ENCODE measurements at places on chromosomes 7 and 10.

GRCh38 chr7:95933618-95934017 lies 161.3 kb downstream of the DYNC1I1 start:
- no peak for DNase-seq

DNA sequence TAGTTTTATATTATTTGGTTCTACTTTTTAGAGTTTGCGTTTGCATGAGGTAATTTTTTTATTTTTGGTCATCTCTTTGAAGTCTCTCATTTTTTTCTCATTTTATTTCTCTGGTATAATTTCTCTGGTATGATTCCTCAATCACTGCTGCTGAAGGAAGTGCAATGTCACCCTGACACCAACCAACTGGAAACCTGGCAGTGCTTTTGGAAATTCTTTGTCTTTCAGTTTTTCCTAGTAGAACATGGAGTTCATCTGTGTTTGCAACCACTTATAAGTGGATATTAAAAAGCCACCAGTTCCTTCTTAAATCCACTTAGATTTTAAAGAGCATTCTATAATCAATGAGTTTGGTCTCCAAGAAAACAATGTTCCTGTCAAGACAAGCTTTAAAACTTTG lies 291.8 kb downstream of the PRKG1 start:
- DNase-seq: no peak

- no peak for DNase-seq
Measured at GRCh38 chr7:124724507-124725192, 40.9 kb downstream of the GPR37 start.

GRCh38 chr10:59333701-59334100 lies 28.6 kb downstream of the FAM13C start:
- no peak for DNase-seq

GRCh38 chr7:91330866-91331265 lies 66.6 kb downstream of the FZD1 start:
- no peak for DNase-seq

DNA sequence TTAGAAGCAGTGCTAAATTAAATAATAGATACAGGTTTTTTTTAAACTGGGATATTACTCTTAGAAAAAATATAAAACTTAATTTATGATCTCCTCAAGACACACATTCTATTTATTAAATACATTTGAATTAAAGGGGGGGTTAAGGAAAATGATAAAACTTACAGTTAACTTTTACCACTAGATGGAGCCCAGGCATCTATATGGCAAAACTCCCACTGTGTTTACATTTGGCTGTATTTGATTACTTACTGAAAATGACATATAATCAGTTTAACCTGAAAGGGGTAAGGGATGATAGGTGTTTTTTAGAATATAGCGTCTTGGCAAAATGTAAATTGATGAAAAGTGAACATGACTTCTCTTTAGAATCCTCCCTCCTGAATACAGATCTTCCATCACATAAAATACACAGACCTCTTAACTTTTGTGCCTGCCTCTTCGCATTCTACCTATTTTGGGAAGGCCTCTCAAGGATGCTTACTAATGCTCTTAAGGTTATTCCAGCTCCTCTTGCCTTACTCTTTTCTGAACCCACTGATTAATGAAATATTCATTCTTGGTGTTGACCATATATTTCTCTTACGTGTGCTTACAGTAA lies 235.7 kb downstream of the AGMO start:
- no peak for DNase-seq

- DNase-seq: no peak
Measured at GRCh38 chr10:29617880-29618340, 16.9 kb downstream of the SVIL start.

- DNase-seq: no peak
Measured at GRCh38 chr10:101558671-101559595, 29.1 kb downstream of the POLL start.

- DNase-seq: no peak
Measured at GRCh38 chr10:48536156-48536500, 68.7 kb downstream of the ARHGAP22 start.

GRCh38 chr10:125097409-125098070 lies 62.8 kb downstream of the CTBP2 start:
- DNase-seq: peak; percentile 12

DNA sequence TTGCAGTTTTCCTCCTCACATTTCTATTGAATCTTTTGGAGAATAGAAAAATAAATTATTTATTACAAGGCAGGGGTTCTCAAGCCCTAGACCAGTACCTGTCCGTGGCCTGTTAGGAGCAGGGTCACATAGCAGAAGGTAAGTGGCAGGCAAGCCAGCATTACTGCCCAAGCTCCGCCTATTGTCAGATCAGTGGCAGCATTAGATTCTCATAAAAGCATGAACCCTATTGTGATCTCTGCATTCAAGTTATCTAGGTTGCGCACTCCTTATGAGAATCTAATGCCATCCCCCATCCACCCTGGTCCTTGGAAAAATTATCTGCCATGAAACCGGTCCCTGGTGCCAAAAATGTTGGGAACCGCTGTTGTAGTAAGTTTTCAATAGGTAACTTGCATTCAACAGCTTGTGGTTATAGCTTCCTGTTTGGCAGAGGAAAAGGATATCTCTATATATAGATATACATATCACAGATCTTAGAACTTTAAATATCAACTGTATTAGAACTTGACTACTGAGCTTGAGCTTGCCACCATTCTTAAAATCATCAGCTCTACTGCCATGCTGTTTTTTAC lies 165.1 kb downstream of the AHR start:
- no peak for DNase-seq

GRCh38 chr7:21261627-21262594 lies 166.0 kb upstream of the SP4 start:
- DNase-seq: no peak

DNA sequence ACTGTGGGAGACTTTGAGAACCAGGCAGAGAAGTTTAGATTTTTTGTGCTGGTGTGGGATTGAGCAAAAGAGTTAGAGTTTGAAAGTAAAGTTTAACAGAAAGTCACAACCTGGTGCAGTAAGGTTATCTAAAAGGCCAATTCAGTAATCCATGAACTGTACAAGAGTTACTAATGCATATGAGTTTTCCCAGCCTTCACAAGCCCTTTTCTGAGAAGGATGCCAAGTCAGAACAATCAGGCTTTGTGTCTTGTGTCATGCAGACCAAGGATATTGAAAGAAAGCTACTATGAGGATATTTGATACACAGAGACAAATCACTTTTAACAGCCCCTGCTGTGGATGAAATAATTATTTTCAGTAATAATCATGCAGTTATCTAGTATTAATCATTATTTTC lies 68.8 kb upstream of the MYO3A start:
- no peak for DNase-seq

DNA sequence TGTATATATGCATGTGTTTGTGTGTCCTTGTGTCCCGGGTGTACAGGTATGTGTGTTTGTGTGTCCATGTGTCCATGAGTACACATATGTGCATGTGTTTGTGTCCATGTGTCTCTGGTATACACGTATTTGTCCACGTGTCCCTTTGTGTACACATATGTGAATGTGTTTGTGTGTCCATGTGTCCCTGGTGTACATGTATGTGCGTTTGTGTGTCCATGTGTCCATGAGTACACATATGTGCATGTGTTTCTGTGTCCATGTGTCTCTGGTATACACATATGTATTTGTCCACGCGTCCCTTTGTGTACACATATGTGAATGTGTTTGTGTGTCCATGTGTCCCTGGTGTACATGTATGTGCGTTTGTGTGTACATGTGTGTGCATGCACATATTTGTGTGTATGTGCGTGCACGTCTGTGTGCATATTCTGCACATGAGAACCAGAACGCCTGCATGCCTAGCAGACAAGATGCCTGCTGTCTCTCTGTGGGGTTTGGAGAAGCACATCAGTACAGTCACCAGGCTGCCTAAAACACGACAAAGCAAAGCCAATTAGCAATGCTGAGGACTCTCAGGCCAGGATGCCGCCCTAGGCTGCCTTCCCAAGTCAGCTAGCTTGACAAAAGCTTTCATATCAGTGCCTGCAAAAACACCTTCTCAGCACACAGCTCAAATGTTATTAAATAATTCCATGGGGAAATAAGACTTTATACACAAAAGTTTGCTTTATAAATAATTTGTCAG lies 327.8 kb downstream of the PTPRN2 start:
- DNase-seq: no peak

- no peak for DNase-seq
Measured at GRCh38 chr10:94546049-94546900, 687 bp downstream of the HELLS start.

- DNase-seq: no peak
Measured at GRCh38 chr10:119705434-119705831, 20.4 kb upstream of the INPP5F start.

GRCh38 chr7:77409005-77409738 lies 7.0 kb downstream of the GSAP start:
- DNase-seq: no peak

DNA sequence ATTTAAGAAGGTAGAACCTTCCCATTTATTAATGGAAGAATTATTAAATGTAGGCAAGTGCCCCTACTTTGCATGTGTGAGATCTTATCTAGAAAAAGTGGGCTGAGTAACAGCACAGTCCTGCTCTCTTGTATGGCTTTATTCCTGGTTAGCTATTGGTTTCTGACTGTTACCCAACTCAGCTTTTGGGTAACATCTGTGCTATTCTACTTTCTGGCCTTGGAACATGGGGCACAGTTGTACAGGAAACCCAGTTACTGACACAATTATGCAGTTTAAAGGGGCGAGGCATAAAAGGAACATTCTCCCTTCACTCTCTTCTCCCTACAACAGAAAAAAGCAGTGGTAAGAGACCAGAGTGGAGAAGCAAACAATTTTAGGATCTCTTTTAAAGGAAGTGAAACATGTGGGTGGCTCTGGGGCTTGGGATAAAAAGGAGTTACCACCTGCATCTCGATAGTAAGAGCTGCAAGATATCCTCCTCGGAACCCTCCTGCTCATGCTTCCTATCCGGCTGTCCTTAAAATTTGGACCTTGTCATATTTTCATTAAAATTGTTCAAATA lies 16.0 kb downstream of the NUDT5 start:
- DNase-seq: no peak

GRCh38 chr7:26626156-26626555 lies 238.2 kb downstream of the SKAP2 start:
- DNase-seq: no peak

- no peak for DNase-seq
Measured at GRCh38 chr10:77279207-77279606, 358.4 kb downstream of the KCNMA1 start.

DNA sequence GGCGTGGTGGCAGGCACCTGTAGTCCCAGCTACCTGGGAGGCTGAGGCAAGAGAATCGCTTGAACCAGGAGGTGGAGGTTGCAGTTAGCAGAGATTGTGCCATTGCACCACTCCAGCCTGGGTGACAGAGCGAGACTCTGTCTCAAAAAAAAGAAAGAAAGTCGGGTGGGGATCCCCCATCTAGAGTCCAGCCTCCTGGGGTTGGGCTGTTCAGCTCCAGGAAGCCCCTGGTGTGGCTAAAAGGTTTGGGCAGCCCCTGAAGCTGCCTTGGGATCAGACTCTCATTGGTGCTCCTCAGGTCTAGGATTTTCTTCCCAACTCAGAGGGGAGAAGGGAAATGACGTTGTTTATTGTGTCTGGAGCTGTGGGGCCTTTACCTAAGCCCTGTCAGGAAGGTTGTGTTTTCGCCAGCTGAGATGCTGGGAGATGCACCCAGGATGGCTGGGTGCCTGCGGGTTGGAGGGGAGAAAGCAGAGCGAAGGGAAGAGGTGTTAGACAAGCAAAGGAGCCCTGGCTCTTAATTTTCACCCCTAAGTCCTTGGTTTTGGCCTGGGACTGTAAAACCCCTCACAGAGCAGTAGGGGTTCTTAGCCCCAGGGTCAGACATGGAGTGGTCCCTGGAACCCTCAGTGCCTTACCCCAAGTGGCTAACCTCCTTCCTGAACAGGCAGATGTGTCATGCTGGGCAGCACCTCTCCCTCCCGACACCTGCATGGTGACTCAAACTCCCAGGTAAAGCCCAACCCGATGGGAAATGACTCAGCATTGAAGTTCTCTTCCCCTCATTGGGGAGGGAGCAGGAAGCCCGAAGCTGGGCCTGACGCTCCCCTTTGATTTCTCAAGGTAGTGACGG lies 21.1 kb downstream of the PLAU start:
- DNase-seq: no peak

GRCh38 chr7:106840342-106840741 lies 24.7 kb upstream of the PIK3CG start:
- no peak for DNase-seq

DNA sequence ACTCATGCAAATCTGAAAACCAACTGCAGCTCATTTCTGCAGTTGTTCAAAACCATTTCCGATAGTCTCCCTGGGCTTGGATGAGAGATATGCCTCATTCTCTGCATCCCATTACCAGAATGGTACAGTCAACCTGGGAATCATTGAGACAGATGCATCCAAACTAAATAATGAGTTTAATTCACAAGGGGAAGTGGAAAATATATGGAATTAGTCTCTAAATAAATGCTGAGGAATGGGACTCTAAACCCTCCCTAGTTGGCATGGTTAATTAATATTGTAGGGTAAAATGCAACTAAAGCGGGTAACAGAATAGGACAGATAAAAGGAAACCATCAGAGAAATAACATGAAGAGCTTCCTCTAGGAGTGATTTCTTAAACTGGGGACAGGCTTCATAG lies 118.9 kb downstream of the AMPH start:
- DNase-seq: no peak

GRCh38 chr7:115558161-115558560 lies 472.4 kb downstream of the TFEC start:
- no peak for DNase-seq

- DNase-seq: no peak
Measured at GRCh38 chr7:29975561-29975960, 14.0 kb downstream of the SCRN1 start.

DNA sequence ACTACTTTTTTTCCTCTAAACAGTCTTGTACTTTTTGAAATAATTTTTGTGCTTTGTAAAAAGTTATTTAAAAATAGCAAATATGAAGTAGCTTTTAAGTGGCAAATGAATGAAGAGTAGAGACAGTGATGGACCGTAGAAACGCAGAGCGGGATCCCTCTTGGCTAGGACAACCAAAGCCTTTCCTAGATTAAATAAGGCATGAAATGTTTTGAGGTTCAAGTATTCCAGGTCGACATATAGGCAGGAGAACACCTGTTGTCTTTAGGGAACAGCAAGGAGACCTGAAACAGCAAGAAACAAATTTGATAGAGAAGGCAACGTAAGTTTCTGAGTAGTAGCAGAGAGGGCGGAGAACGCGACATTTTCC lies 662 bp upstream of the PPRC1 start:
- DNase-seq: no peak

DNA sequence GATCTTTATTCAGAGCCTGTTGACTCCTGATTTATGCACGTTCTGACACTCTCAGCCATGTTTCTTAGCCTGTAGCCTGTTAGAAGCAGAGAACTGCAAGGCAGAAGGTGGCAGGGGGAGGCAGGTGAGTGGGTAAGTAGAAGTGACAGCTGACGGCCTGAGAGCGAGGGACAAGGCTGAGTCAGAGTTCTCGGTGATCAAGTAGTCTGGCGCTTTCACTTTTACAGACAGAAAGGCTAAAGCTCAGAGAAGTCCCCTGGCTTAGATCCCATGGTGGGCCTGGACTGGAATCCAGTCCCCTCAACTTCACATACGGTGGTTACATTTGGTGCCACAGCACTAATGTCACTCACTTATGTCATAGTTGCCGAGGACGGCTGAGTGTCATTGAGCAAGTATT lies 139.0 kb downstream of the TACC2 start:
- no peak for DNase-seq

DNA sequence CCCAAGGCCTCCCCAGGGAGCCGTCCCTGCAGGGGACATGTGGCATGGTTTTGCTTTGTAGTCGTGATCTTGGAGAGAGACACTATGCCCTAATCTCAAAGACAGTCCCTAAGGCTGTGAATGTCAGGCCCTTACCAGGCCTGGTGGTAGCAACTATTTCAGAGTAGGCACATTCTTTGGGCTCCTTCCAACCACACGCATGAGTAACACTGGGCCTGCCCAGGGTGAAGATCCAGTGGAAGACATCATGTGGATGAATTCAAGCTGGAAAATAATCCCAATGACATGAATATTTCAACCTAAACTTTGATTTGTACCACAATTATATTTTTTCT lies 39.5 kb upstream of the INSIG1 start:
- no peak for DNase-seq

Data from mucosa of descending colon (tissue), 3 donors.